Parietal lobe (tissue), 2 donors: ENCODE measurements at places on chromosomes 1 and 21. TPM values are rescaled to one million over a fixed set of nuclear protein-coding genes. Genes with fewer than 3 reads are reported as not detected.

Gene GJC2
- total RNA-seq, result 1.3 TPM

Gene ETV3L
- not detected for total RNA-seq

Gene CHI3L2
- 0.31 TPM for total RNA-seq

Gene SNX7
- total RNA-seq, result 80.1 TPM

Gene CLDN17
- total RNA-seq, result not detected

Gene TINAGL1
- total RNA-seq, result 1.6 TPM

Gene FCRLB
- total RNA-seq, result 1.9 TPM

Gene MRPL37
- 31.0 TPM for total RNA-seq

Gene GRIK1
- total RNA-seq, result 6.6 TPM

Gene TSPEAR
- not detected for total RNA-seq

Gene AMY1C
- total RNA-seq, result not detected

Gene RCAN3
- 12.8 TPM for total RNA-seq

Gene OR2T2
- total RNA-seq, result not detected

Gene KCNA3
- 36.0 TPM for total RNA-seq

Gene SH3BP5L
- total RNA-seq, result 35.4 TPM

Gene SPRR2B
- not detected for total RNA-seq

Gene ZNF648
- 0.31 TPM for total RNA-seq

Gene PRRX1
- total RNA-seq, result 2.2 TPM

Gene GJA4
- 1.6 TPM for total RNA-seq
